ENCODE measurements at places on chromosomes 1 and 21. TPM values are rescaled to one million over a fixed set of nuclear protein-coding genes. Genes with fewer than 3 reads are reported as not detected.

Gene TNFSF18
- not detected for total RNA-seq

GRCh38 chr1:230919207-230919606 is 50.9 kb upstream of the C1orf198 start:
- DNase-seq, result no peak

Gene SERINC2
- total RNA-seq, result 45.8 TPM

GRCh38 chr1:32767156-32767555 is 50.0 kb downstream of the YARS1 start:
- no peak for DNase-seq

GRCh38 chr1:191174298-191174697 is 696.6 kb upstream of the BRINP3 start:
- peak; percentile 13 for DNase-seq

GRCh38 chr1:243316366-243316989 is 60.6 kb downstream of the SDCCAG8 start:
- no peak for DNase-seq

Gene TNNT2
- total RNA-seq, result 0.17 TPM
